Stimulated activated CD8-positive, alpha-beta memory T cell treated with anti-CD3 and anti-CD28 coated beads, Interleukin-15, amount 100 ng/mL, for 4 hours (primary cell): ENCODE measurements at places on chromosomes 5 and 9.

GRCh38 chr9:134591573-134591981 lies 50.0 kb upstream of the COL5A1 start:
- no peak for DNase-seq

DNA sequence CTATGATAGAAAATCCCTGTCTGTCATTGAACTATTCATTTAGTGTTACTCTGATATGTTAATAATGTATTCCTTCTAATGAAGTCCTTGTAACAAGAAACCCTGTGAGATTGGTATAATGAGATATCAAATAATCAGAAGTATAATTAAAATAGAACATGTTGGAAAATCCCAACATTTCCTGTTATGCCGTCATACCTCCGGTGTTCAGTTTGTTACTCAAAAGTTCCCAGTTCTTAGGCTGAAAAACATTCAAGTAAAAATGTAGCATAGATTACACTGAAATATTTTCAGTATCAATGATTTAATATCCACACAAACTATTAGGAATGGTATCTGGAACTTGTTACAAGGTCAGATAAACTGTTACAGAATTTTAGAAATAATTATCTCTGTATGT lies 227.5 kb downstream of the GNA14 start:
- no peak for DNase-seq

DNA sequence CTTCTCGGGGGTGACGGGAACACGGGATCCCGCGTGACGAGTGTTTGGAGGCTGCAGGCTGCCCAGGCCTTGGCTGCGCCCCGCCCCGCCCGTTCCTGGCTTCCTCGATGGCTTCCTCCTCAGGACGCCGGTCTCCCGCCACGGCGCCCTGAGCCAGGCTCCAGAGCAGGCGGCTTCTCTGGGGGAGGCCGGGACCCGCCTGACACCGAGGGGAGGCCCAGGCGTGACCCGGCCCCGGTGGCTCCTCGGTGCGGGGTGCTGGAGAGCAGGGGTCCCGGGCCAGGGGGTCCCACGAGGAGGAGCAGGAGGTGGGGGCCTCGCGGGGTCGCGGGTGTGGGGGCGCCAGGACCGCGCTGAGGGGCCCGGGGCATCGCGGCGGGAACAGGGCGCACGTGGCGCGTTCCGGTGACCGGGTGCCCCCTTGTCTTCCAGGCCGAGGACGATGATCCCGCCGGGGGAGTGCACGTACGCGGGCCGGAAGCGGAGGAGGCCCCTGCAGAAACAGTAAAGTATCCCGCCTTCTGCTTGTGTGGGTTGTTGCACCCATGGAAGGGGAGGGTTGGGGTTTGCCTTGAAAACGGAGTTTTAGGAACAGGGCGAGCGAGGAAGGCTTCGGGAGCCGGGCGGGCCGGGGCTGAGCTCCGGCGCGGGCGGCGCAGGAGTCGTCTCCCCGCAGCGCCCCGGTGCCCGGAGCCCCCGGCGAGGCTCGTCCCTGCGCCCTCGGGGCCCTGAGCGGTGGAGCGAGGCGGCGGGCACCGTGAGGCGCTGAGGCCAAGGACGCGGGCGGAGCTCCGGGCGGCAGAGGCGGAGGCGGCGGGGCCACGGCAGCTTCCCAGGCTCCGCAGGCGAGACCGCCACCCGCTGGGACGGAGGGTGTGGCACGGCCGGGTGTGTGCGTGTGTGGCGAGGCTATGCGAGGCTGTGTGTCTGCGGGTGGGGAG lies 22.2 kb downstream of the AHRR start:
- peak; percentile 23 for DNase-seq

DNA sequence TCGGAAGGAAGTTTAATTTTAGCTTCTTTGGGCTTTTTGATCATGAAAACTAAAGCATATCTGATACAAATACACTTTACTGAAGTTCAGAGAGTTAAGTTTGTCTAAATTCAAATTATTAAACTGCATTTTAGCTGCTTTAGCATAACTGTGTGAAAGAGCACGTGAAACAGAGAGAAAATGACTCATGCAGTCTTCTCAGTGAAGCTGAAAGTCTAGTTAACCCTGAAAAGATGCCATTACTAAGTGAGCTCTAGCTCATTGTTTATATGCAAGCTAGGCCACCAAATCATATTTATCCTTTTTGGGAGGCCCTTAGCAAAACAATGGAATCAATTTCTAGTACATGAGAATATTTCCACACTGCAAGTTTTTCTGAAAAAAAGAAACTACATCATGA lies 27.6 kb downstream of the TPD52L3 start:
- DNase-seq, result no peak
